PC-3 (cell line): ENCODE measurements at places on chromosomes 4 and X.

- DNase-seq: no peak
These were observed 58.1 kb downstream of the FAM114A1 start for GRCh38 chr4:38925492-38926413.

DNA sequence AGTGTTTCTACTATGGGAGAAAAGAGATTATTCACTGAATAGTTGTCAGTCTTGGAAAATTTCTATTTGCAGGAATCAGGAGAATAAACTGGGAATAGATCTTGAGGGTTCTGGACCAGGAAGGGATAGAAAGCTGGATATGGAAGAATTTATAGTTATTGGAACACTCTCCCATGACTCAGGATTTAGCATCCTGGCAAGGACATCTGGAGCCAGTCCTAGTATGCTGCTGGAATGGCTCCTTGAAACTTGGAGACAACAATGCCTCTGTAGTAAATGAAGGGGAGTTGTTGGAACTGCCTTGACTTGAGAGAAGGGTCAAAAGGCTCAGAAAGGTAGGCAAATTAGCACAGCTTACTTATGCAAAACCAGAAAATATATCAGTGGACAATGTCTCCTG lies 23.5 kb upstream of the THOC2 start:
- DNase-seq: peak; percentile 4

- DNase-seq: no peak
These were observed 13.1 kb upstream of the BANK1 start for GRCh38 chr4:101777431-101777830.

DNA sequence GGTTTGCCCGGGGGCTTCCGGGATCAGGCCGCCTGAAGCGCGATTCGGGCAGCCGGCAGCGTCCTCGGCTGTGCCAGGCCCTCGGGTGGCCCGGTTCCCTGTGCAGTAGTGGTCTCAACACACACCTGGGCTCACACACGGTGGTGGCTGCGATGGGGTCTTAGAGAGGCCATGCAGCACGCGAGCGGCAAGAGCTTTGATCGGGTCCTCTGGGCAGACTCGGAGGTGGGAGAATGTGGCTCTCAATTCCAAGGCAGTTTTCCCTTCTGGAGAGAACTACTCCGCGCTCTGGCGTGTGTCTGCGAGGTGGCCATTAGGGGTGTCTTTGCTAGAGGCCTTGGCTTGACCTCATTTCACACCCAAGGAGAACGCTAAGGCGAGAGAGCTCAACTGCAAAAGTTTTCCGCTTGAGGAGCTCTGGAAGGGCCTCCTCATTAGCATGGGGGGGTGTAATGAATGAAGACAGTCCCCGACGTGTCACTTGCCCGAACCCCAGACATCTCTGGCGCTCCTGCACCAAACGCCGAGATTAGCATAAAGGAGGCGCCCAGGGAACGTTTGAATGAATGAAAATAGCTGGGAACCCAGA lies 771 bp upstream of the RBPJ start:
- no peak for DNase-seq

GRCh38 chr4:108982402-108983185 lies 219.7 kb upstream of the ETNPPL start:
- no peak for DNase-seq

DNA sequence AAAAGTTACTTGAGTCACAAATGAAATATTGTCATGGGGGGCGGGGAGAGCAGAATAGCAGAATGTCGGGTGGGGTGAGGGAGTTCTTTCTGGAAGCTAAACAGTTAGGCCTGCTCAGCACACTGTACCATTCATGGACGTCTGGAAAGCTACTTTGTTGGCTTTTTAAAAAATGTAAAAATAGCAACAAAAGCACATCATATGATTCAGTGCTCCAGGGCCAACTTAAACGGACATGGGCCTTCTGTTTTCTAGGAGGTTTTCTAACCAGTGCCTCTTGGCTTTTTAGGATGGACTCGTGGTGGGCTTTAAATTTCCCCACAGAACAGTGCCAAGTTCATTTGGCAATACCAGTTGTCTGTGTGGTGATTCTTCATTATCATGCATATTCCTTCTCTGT lies 57.4 kb upstream of the CLCN4 start:
- no peak for DNase-seq

DNA sequence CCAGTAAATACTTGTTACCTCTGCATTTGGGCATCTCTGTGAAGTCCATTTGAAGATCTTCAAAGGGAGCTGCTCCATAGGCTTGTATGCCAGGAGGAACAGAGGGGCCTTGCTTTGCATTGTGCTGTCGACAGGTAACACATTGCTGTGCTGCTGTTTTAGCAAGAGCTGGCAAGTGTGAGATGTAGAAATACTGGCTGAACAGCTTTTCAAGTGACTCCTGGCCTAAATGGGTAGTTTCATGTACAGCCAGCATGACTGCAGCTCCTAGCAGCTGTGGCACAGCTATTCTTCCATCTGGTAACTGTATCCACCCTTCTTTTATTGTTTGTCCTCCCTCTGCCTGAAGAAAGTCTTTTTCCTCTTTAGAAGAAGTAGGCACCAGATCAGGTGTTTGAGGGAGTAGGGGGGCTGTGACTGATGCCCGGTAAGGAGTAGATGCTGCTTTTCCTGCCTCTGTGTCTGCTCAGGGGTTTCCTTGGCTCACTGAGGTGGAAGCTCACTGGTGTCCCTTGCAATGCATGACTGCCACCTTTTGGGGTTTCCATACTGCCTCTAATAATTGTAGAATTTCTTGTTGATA lies 965.3 kb downstream of the CCSER1 start:
- peak; percentile 61 for DNase-seq

DNA sequence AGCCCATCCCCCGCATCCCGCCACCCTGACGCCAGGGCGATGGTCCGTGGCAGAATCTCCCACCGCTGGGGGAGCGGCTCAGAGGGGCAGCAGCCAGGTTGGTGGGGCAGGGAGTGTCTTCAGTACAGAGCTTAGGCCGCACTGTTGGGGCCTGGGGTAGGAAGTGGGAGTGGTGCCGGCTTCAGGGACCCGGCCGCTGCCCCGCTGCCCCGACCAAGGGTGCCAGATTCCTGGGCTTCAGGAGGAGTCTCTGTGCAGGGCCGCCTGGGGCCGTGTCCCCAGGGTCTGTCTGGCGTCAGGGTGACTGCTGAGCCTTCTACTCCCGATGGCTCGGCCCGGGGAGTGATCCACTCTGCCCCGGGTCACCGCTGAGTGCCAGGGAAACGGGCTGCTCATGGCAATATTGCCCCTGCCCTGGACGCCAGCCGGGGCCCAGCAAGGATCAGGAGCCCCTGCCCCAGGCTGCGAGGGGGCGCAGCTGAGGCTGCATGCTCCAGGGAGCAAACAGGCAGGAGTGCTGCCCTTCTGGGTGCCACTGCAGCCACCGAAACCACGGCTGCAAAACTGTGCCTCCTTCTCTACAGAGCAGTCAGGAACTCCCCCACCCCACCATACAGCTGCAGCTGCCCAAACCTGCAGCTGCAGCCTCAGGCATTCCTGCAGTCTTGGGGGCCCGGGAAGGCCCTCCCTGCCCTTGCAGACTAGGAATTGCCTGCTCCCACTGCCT lies 1206.1 kb downstream of the ARAP2 start:
- DNase-seq: no peak

DNA sequence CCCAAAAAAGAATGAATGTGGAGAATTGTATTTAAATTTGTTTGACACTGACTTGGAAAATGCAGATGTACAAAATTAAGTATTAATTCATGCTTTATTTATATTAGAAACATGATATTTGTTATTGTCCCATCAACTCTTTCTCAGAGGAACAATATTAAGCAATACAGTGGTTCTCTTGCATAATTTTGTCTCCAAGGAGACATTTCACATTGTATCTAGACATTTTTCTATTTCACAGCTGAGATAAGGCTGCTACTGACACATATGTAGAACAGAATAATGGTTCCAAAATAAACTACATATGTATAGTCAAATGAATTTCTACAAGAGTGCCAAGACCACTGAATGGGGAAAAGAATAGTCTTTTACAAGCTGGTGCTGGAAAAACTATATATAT lies 427.9 kb upstream of the SPANXN1 start:
- no peak for DNase-seq

GRCh38 chr4:96186593-96186992 lies 346.7 kb downstream of the PDHA2 start:
- no peak for DNase-seq

GRCh38 chr4:153741541-153741940 lies 18.3 kb downstream of the RNF175 start:
- DNase-seq: no peak

- no peak for DNase-seq
These were observed 4.2 kb downstream of the HDAC6 start for GRCh38 chrX:48806081-48806480.

DNA sequence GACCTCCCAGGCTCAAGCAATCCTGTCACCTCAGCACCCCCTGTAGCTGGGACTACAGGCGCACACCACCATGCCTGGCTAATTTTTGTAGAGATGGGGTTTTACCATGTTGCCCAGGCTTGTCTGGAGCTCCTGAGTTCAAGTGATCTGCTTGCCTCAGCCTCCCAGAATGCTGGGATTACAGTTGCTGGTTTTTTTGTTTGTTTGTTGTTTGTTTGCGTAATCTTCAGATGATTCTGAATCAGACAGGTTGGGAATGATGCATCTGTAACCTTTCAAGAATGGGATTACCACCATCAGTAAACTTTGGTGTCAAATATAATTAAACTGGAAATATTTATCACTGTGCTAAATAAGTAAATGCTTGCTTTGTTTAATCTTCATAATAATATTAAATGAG lies 62.0 kb upstream of the SLC10A4 start:
- no peak for DNase-seq

- peak; percentile 89 for DNase-seq
These were observed 438.9 kb downstream of the GRXCR1 start for GRCh38 chr4:43331226-43332051.
